ENCODE measurements at places on chromosomes 12 and 14.

DNA sequence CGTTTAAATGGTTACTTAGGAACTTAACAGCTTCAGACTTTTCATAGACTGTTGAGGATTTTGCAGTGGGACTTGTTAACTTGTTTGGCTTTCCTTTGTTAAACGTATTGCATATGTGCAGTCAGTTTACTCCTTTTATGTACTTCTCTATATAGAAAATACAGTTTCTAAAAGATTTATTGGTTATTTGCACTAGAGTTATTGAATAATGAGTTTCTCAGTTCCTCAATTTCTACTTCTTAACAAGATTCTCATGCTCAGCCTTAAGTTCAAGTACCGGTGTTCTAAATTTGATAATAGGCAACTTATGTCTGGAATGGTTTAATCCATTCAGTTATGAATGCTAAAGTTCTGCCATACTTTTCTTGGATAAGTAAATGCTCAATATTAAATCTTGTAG, 919 bp downstream of the PSMA3 start:
- DNase-seq: no peak

DNA sequence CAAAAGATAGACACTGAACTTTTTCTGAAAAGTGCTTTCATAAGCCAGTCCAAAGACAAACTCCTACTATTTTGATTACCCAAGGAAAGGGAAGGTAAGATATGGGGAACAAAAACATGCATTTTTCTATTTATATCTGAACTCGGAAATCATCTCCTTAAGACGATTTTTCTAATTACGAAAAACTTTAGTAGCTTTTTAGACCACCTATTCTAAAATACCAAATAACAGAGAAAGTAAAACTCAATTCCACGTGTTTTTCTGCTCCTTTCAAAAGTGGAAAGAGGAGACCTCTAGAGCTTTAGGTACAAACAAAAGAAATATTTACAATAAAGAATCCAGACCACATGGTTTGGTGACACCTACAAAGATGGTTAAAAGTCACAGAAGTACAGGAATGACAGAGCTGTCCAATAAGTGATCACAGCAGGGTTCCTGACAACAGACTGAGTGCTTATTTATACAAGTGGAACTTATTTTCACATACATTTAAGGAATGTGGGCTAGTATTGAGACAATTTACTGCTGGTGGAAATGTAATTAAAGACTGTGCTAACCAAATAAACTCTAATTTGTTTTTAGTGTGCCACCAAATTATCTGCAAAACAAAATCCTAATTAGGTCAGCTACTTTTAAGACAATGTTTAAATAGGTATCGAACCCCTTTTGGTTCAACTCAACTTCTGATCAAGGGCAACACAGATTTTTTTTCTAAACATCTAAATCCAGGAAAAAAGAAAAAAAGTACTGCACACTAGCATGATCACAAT, 2.4 kb downstream of the LRIG3 start:
- no peak for DNase-seq

- no peak for DNase-seq
These were observed 577.8 kb downstream of the AACS start for GRCh38 chr12:125643055-125643454.

DNA sequence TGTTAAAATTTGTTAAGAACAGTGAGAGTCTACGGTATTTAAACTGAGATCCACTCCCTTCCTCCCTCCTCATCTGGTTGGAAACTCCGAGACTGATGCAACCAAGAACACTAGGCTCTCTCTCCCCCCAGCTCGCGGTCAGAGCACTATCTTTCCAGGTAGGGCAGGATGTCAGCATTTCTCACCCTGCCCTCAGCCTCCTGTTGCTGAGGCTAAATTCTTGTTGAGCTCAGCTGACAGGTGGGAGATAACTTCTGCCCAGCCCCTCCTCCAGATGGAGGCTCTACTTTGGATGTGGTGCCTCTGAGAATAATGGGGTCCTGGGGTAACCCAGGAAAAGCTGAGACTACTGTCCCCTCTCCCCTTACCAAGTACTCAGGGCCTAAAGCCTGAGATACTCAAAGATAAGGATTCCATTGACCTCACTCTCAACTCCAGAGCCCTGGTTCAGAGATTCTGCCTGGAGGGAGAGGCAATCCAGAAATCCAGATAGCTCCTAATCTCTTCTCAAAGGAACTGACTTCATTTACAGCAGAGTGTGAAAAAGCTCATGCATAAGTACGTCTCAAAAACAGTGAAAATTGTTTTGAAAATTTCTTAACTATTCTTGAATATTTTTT, 110.1 kb downstream of the EML5 start:
- DNase-seq: no peak

DNA sequence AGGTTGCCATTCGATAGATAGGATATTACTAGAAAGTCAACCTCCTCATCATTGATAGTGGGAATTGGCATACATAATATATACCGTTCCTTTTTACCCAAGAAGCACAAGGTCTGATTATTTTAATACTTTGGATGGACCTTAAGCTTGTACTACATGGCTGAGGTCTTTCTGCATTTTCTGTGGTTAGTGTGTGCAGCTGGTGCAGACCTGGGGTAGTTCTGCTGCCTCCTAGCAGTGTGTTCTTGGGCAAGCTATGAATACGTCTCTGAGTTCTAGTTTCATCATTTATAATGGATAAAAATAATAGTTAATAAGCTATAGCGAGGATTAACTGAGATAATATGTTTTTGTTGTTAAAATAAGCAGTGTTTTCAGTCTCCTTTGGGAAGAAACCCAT, 2.2 kb downstream of the ZDHHC17 start:
- DNase-seq: no peak

- no peak for DNase-seq
These were observed 147.3 kb downstream of the CEP83 start for GRCh38 chr12:94312378-94312777.

DNA sequence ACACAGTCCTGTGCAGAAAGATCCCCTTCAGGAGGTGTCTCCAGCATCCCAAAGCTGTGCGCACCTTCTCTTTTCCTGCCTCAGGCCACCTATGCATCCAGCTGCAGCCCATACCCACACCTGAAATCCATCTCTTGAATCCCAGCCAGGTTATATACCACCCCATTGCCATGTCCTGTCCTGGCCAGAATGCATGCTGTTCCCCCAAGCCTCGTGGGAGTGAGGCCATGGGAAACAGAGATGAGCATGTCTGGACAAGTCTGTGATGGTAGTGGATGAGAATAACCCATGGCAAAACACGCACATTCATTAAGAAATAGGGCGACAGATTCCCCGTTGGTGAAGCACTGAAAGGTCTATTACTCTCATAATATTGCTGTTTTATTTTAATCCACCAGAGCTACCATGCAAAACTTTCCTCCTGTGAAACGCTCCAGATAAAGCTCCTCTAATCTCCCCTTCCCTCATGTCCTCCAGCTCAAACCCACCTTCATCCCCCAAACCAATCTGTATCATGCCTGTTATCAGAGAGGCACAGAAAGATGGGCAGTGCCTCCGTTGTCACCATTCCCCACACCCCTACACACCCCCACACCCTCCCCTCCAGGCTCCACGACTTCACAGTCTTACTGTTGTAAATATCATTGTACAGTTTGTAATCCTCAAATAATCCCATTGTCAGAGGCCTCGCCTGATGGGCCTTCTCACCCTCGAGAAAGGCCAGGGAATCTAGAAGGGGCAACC, 97.5 kb upstream of the FKBP4 start:
- peak; percentile 34 for DNase-seq

Measured in chondrocyte (in vitro differentiated cells).